8988T (cell line): ENCODE measurements at places on chromosomes 11 and 22.
A peak's percentile ranks its signal among the peaks of the same experiment; 100 is the strongest.

- no peak for DNase-seq
These were observed 115.9 kb downstream of the RAB38 start for GRCh38 chr11:88059326-88059725.

- DNase-seq = no peak
These were observed 43.3 kb downstream of the DDX10 start for GRCh38 chr11:108708173-108708572.

DNA sequence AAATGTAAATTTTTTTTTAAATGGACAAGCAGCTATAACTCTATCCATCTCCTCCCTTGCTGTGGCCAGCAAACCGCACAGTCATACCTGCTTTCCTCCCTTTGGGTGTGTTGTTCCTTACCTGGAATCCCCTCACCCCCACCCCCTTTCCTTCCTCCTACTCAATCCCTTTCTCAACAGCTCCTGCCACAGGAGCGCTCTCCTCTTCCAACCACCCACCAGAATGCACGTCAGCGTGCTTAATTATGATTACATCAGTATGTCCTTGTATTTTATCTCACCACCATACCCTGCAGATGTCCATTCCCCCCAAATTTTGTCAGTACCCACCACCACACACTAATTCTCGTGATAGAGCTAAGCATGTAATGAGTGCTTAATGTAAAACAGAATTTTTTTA is 60.9 kb upstream of the LMO2 start:
- DNase-seq = no peak

GRCh38 chr11:36065436-36065835 is 121.6 kb downstream of the LDLRAD3 start:
- DNase-seq = no peak

DNA sequence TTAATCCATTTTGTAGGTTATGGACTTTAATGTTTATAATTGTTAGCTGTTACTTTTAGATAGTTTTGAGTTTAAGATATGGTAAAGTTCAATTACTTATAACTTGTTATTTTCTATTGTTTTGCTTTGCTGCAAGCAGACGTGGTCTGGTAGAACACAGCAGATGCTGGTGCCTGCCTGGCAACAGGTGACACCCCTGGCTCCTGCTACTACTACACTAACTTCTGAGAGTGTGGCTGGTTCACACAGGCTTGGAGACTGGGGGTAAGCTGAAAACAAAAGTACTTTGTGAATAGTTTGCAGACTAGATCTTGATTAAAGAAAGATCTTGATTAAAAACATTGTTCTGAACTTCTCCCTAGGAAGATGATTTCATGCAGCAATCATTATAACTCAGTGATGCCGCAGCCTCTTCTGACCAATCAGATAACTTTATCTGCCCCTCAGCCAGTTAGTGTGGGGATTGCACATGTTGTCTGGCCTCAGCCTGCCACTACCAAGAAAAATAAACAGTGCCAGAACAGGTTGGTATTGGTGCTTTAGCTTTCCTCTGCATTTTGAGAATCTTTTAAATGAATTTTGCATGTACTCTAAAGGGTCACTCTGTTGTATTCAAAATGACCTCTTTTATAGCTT is 90.4 kb downstream of the HIPK3 start:
- no peak for DNase-seq

DNA sequence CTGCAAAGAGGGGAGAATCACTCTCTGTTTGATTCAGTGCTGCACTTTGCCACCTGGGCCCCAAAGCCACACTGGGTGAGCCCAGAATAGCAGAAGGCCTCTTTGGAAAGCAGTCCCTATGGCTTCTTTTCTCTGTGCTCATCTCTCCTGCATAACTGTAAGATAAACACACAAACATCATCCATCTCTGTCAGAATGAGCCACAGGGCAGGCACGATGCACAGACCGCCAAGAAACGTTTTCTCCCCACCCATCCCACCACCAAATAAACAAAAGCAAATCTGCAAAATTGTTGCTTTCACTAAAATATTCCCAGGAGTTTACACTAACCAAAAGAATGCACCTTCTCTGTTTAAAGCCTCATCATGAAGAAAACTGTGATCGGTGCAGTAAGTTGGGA is 196.4 kb upstream of the POU2AF2 start:
- no peak for DNase-seq

- no peak for DNase-seq
These were observed 120.3 kb upstream of the ZC3H12C start for GRCh38 chr11:109972939-109973338.

DNA sequence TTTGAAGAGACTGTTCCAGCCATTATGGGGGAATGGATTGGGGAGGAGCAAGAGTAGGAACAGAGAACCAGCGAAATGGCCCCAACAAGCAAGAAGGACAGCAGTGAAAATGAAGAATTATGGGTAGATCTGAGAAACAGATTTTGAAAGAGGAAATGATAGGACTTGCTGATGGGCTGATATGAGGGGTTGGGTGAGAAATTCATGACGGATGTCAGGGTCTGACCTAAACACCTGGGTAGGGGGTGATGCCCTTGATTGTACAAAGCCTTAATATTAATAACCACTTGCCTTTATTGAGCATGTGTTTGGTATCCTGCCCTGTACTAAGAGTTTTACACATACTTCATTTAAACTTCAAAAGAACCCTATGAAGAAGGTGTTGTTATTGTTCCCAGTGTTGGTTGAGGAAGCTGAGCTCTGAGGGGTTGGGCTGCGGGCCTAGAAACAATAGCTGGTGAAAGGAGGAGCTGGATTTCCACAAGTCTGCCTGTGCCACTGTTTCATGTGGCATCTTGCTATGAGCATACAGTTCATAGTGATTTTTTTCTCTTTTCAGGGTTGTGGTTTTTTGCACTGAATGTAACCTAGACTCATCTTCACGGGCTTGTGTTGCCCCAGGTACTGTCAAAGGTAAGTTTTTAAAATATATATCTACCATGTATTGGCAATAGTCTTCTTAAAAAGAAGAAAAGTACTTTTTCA is 61.1 kb upstream of the TNRC6B start:
- DNase-seq = no peak

DNA sequence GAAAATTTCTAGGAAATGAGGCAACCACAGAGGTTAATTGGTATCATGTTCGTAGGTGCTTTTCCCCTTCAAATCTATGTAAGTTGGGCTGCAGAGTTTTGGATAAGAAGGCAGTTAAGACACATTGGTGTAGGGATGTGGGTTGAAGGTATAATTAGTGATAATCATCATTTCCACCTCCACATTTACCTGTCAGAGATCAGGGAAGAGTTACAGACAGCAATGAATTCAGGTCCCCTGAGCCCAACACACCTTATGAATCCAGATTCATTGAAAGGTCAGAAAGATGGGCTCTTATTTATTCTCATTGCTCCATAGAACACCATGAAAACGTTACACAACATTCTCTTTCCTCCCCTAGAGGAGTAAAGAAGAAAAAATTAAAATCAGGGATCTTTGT is 308.7 kb downstream of the C11orf87 start:
- DNase-seq = no peak

DNA sequence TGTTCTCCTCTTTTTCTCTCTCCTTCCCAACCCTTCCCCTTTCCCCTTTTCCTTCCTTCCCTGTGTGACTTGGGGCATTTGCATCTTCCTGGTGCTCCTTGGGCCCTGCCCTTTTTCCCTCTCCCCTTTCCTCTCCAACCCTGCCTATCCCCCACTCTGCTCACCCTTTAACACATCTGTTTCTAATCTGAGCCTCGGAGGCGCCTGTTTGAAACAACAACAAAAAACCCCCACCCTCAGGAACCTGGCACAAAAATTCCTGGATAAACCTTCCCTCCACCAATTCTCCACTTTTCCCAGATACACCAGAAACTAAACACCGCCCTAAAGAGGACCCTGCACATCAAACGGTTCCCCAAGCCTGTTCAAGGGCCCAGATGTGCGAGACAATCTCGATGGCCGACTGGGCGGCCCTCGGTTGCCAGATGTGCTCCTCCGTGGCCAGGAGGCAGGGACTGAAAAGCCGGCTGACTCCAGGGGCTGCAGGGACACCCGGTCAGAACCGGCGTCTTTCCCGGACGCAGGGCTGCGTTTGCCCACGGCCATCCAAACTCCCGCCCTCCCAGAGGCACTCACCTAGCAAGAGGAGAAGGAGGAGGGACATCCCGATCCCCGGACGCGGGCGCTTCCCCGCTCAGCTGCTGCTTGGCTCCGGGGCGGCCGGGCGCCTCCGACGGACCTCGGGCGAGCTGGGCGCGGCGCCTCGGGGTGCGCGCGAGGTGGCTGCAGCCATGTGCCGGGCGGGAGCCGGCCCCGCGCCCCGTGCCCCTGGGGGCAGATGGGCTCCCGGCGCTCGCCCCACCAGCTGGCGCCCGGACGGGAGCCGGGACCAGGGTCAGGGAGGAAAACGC is 486 bp downstream of the CLMP start:
- no peak for DNase-seq

DNA sequence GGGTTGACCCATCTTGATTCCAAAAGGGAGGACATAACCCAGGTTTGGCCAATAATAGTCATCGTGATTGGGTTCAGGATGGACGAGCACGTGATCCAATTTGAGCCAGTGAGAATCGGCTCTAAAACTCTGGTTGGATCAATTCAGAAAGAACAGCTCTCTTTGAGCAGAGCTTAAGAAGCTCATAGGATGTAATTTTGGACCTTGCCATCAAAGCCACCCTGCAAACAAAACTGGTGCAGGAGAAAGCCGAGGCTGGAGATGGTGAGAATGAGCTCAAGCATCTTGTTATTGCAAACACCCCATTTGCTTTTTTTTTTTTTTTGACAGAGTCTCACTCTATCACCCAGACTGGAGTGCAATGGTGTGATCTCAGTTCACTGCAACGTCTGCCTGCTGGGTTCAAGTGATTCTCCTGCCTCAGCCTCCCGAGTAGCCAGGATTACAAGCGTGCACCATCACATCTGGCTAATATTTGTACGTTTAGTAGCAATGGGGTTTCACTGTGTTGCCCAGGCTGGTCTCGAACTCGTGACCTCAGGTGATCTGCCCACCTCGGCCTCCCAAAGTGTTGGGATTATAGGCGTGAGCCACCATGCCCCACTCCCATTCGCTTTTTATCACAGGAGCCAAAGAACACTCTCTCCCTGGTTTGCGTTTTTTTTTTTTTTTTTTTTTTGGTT is 13.8 kb upstream of the MIAT start:
- no peak for DNase-seq

- DNase-seq = no peak
These were observed 53.6 kb downstream of the SHANK2 start for GRCh38 chr11:71198823-71199165.

DNA sequence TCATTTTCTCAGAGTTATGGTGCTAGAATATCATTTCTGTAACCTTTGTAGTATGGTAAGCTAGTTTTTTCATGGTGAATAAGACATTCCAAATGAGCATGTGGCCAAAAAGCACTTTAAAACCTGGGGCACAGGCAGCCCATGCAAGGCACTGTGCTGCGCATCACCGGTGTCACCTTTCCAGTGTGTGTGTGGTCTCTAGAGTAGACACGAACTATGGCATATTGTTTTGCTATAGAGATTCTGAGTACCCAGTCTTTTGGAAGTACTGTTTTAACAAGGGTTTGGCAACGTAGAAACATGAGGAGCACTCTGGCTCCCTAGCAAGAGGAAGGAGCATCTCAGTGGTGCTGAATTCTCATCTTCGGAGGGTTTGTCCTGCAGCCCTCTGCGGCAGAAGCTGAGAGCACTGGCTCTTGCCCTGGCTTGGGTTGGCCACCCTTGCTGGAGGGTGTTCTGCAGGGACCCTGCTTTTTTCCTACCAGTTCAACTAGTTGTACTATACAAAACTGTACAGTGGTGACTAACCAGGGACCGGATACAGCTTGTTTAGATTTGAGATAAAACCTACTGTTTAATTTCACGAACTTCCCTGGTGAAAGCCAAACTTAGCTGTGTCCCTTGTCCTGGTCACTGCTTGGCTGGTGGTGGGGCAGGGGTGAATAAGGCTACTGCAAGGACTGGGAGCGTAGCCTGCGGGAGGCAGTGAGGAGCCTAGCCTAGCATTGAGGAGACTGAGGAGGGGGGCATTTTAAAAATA is 135.7 kb downstream of the ATXN10 start:
- DNase-seq = no peak

DNA sequence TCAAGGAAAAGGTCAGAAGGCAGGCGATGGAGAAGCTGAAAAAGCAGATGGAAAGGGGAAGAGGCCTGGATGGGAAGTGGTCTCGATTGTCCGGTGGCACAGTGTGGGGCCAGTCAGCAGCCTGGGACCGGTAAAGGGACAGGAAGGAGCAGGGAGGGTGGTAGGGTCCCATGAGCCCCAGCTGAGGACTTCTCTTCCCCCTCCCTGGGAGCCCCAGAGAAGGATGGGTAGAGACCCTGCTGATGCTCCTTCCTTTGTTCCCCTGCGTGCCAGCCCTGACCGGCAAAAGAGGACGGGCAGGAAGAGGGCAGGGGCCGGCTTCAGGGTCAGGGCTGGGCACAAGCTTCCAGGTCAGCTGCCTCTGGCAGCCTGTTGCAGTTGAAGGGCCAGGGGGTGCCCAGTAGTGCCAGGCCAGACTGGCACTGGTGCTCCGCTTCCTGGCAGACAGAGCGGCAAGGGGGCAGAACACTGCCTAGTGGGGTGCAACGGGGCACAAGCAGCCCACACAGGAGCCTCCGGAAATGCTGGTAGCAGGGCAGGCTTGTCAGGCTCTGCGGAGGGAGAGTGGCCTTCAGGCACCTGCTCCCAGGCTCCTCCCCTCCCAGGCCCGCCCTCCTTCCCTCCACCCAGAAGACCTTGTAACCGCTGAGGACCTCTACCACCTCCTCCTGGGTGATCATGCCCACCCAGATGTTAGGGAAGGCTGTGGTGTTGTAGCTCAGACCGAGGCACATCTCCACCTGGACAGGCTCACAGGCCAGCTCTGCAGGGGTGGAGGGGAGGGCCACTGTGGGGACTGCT is 739 bp upstream of the C1QTNF5 start:
- peak; percentile 52 for DNase-seq

DNA sequence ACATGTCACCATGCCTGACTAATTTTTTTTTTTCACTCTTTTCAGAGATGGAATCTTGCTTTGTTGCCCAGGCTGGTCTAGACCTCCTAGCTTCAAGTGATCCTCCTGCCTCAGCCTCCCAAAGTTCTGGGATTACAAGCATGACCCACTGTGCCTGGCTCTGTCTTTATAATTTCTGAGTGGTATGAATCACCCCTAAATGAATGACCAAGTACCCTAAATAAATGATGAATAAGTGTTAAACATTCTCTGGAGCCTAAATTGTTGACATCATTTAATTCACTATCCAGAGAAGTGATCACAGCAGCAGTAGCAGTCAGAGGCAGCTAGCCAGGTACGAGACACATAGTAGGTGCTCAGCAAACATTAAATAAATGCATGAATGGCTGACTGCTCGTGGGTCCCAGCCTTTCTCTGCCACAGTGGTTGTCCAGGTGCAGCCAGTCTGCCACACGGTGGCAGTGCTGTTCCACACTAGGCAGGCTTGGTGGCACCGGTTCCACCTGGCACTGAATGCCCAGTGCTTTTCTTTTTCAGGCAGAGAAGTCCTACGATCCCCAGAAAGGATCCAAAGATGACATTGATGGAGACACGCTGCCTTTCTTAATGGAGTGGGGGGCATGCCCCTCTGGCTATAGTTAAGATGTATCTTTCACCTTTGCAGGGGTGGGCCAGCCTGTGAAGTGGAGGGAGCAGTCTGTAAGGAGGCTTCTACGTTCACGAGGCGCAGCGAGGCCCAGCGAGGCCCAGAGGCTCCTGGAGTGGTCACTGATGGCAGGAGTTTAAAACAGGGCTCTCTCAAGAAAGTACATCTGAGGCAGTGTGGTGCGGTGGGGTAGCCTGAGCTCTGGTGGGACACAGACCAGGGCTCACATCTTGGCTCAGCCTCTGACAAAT is 8.7 kb upstream of the TTC12 start:
- peak; percentile 62 for DNase-seq

GRCh38 chr11:46731545-46731944 is 12.5 kb downstream of the F2 start:
- DNase-seq = no peak

GRCh38 chr11:112620621-112621394 is 340.4 kb upstream of the NCAM1 start:
- no peak for DNase-seq
